ENCODE measurements at places on chromosomes 5 and 9.

DNA sequence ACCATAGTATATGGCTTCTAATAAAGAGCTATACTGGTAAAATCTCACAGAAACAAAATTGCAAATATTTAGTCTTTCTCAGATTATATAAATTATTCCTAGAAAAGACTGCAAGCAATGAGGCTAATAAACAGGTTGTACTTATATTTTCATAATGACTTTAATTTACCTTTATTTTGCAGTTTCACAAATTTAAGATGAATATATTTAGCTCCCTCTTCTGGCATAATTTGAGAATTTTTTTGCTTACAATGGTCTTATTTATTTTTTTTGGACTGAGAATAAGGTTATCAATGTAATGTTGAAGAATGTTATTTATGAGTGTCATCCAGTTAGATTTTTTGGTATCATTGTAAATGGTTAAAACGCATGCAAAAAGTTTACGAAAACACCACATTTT lies 56.7 kb downstream of the PIK3R1 start:
- no peak for DNase-seq

- DNase-seq: no peak
Observed at GRCh38 chr5:153752890-153753289, 262.4 kb downstream of the GRIA1 start.

GRCh38 chr9:107367727-107368502 lies 84.8 kb downstream of the RAD23B start:
- no peak for DNase-seq

GRCh38 chr5:109328626-109329025 lies 81.1 kb downstream of the PJA2 start:
- no peak for DNase-seq

DNA sequence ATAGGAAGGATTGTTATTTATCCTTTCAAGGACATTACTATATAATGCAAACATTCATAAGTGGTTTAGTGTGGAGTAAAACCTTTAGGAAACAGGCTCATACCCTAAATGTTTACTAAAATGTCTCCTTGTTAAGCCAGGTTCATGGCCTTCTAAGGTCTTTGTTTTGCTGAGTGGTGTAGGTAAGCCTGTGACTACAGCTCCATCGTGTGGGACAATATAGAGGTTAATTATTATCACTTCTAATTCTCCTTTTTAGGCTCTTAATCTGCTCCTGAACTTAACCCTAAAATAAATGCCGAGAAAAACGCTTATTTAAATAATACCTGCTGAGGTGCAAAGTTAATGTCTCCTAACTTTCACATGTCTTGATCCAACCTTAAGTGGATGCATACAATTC lies 43.8 kb downstream of the SPINK5 start:
- DNase-seq: no peak

DNA sequence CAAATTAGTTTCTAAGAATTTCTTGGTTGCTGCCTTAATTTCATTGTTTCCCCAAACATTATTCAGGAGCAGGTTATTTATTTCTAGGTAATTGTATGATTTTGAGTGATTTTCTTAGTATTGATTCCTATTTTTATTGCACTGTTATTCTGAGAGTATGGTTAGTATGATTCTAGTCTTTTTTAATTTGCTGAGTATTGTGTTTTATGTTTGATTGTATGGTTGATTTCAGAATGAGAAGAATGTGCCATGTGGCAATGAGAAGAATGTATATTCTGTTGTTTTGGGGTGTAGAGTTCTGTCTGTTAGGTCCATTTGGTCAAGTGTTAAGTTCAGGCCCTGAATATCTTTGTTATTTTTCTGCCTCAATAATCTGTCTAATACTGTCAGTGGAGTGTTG lies 27.1 kb downstream of the LOX start:
- DNase-seq: no peak

GRCh38 chr9:3473405-3473804 lies 52.4 kb downstream of the RFX3 start:
- no peak for DNase-seq

DNA sequence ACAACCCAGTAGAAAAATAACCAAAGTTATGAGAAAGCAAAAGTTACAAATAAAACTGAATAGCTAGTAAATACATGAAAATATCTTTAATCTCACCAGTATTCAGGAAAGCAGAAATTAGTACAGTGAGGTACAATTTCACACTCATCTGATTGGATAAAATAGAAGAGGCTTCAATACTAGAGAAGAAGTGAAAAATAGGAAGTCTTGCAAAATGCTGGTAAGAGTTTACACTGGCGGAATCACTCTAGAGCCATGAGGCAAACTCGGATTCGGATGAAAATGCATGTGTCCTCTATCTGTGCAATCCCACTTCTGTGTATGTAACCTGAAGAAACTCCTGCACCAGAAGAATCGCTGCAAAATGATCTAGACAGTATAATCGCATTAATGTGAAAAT lies 128.9 kb downstream of the CCDC192 start:
- no peak for DNase-seq

DNA sequence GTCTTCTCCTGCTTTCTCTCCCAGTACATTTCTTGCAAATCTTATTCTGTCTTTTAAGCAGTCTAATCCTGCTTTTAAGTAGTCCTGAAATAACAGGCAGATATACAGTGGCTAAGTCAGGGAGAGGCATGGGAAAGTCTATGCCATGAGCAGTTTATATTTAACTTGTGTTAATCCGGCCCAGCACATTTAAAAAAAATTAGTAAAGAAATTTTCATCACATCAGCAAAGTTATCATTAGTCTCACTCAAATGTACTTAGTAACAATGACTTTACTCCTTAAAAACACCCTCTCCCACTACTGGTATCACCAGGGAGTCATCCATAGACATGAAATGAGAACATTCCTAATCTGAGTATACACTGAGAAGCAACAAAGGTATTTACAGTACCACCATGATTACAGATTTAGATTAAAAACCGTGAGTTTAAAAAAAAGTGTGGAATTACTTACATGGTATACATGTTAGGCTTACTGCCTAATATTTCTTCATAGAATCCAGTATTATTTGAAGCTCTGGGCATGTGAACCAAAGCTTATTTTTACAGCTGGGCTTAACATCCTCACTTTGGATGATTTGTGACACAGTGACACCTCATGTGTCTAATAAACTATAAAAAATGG lies 75.9 kb upstream of the DAB2 start:
- no peak for DNase-seq

GRCh38 chr5:133750856-133751255 lies 138.5 kb upstream of the FSTL4 start:
- no peak for DNase-seq

DNA sequence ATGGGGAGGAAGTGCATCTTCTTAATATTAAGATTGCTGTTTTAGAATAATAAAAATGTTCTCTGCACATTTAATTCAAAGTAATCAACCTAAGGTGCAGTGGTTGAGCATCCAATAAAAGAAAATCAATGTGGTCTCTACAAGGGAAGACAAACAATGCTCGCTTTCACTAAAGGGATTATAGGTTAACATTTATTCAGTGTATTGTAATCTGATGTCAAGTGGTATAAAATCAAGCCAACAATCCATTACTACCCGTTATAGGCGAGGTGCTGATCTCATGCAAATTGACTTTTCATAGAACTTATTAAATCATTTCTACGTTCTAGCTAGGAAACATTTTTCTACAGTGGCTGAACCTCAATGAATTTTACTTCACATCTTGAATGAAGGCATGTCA lies 773.9 kb downstream of the NR2F1-AS1 start:
- no peak for DNase-seq

DNA sequence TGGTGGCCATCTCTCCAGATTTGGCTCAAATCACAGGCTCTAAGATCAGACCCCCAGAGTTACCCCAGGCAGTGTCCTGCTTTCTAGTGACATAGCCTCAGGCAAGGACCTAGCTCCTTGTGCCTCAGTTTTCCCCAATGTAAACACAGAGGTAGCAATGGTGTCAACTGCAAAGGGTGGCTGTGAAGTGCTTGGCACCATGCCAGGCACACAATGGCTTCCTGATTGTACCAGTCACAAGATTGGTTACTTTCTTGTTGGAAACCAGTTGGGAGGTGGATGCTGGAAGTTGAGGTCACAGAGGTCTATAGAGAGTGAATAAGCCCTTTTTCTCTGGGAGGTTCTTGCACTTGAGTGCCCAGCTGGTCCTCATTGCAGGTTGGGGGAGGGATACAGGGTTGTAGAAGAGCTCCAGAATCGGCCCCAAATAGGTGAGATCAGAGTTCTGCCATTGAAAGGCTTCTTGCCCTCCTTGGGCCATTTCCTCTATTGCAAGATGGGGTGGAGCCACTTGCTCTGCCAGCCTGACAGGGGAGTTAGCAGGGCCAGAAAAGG lies 2.3 kb downstream of the STKLD1 start:
- no peak for DNase-seq

GRCh38 chr9:127525401-127526188 lies 74.3 kb downstream of the LRSAM1 start:
- DNase-seq: no peak

DNA sequence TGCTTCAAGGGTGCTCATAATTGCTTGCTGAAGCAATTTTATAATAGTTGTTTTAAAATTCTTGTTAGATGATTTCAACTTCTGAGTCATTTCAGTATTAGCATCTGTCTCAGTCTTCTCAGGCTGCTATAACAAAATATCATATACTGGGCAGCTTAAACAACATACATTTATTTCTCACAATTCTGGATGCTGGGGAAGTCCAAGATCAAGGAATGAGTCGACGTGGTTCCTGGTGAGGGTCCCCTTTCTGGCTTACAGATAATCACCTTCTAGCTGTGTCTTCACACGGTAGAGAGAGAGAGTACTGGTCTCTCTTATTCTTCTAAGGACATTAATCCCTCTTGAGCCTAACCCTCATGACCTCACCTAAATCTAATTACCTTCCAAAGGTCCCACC lies 160.4 kb downstream of the SIL1 start:
- no peak for DNase-seq

- no peak for DNase-seq
Observed at GRCh38 chr5:158679221-158679641, 420.5 kb downstream of the EBF1 start.

DNA sequence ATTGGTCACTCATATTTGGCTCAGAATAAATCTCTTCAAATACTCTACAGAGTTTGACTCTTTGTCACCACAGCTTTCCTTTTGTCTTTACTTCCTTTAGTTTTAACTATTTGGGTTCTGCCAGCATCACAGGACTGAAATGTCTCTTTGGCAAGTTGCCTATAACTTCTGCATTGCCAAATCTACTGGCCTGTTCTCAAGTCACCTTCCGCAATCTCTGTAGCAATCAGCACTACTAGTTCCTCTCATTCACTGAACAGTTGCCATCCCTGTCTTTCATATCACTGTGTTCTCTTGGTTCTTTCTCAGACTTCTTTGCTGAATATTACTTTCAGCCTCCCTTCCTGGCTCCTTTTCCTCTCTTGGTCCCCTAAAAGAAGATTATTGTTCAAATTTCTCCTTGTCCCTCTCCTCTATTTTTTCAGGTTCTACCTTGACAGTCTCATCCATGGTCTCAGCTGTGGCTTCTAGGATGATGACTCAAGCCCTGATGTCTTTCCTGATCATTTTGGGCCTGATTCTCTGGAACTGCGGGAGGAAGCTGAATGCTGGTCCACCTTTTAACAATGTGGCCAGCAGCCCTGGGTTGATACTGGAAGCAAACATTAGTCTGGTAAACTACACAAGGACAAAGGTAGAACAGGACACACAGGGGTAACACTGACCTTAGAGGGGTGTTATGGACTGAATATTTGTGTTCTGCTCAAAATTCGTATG lies 44.0 kb upstream of the LIFR start:
- DNase-seq: no peak

DNA sequence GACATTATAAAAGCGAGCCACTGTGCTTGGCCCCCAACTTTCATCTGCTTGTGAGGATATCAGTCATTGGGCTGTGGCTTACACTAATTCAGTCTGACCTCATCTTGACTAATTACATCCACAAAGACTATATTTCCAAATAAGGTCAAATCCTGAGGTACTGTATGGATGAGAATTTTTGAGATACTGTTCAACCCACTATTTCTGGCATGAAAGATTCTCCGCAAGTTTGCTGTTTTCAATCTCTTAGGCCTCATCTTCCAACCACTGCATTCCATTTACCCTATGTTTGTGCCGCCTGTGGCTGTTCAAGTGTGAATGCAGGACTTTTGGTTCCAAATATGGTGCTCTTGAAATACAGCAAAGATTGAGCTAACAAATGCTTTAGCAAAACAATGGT lies 400.9 kb upstream of the SGCD start:
- DNase-seq: no peak

- DNase-seq: no peak
Observed at GRCh38 chr5:170217831-170218230, 15.0 kb upstream of the C5orf58 start.

DNA sequence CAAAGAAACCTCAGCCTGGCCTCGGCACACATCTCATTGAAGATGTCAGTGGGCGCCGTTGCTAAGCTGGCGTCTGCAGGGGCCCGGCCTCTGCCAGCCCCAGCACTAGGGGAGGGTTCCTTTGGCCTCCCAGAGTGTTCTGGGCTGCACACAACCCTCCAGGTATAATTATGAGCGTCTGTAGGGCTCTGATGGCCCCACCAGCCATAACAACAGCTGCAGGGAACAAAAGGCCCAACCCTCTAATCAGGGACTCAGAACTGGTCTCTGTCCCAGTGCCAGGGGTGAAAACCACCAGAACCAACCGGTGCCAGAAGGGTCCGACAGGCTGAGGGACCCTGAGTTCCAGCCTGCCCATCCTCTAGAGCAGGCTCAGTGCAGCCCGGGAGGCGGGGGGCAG lies 39.5 kb upstream of the SLC12A7 start:
- DNase-seq: no peak

GRCh38 chr5:158436271-158437065 lies 577.5 kb upstream of the CLINT1 start:
- no peak for DNase-seq

- no peak for DNase-seq
Observed at GRCh38 chr9:76733096-76733495, 31.1 kb upstream of the PCA3 start.

GRCh38 chr9:125654121-125654520 lies 52.9 kb downstream of the MAPKAP1 start:
- DNase-seq: no peak

All from GOT3 (cell line).